ENCODE measurements at places on chromosomes 7 and 10.

- DNase-seq, result no peak
Observed at GRCh38 chr7:116670409-116671015, 1.5 kb upstream of the MET start.

- no peak for DNase-seq
Observed at GRCh38 chr10:128943111-128943510, 523.9 kb upstream of the MGMT start.

GRCh38 chr10:78332657-78333056 lies 299.0 kb downstream of the RPS24 start:
- DNase-seq, result no peak

DNA sequence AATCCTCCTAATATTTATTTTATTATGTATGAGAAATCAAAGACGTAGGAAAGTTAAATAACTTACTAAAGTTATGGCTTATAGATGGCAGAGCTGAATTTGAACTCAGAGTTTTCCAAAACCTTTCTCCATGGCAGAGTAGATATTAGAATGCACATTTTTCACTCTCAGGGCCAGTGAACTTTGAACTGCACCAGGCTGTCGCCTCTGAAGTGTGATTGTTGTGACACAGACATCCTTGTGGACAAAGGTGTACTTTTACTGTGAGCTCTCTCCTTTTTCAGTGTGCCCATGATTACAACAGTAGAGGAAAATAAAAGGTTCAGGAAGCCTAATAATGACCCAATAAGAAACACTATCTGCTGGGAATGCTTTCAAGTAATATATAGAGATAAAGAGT lies 29.1 kb downstream of the TES start:
- no peak for DNase-seq

- DNase-seq, result no peak
Observed at GRCh38 chr10:35150308-35150707, 23.7 kb downstream of the CREM start.

DNA sequence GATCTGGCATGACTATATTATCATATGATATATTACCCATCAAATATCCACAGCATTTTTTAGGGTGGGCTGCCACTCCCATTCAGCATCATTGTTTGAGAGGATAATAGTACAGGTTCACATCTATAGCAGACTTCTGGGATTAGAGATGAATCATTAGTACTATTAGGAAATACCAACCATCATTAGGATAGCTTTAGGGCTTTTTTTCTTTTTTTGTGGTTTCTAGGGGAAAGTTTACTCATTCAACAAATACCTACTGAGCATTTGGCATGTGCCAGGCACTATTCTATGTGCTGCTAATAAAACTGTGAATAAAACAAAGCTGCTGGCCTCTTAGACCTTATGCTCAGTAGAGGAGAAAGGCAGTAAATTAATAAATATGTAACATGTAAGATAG lies 40.6 kb downstream of the NHLRC2 start:
- peak; percentile 31 for DNase-seq

DNA sequence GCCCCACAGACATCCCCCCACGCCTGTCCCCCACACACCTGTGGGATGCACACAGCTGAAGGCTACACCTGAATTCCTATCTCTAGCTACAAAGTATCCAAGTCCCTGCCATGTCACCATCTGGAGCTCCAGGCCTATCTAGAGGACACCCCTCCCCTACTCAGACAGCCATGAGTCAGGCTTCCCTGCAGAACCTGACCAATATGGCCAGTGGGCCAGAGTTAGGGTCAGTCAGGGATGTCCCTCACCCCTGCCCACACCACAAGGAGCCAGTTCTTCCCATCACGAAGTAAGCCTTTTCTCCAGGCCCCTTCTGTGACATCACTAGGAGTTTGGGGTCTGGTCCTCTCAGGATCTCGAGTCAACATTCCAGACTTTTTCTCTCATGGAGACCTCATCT lies 10.6 kb upstream of the SLC18A3 start:
- DNase-seq, result no peak

GRCh38 chr7:18201350-18201749 lies 173.7 kb upstream of the PRPS1L1 start:
- DNase-seq, result no peak

DNA sequence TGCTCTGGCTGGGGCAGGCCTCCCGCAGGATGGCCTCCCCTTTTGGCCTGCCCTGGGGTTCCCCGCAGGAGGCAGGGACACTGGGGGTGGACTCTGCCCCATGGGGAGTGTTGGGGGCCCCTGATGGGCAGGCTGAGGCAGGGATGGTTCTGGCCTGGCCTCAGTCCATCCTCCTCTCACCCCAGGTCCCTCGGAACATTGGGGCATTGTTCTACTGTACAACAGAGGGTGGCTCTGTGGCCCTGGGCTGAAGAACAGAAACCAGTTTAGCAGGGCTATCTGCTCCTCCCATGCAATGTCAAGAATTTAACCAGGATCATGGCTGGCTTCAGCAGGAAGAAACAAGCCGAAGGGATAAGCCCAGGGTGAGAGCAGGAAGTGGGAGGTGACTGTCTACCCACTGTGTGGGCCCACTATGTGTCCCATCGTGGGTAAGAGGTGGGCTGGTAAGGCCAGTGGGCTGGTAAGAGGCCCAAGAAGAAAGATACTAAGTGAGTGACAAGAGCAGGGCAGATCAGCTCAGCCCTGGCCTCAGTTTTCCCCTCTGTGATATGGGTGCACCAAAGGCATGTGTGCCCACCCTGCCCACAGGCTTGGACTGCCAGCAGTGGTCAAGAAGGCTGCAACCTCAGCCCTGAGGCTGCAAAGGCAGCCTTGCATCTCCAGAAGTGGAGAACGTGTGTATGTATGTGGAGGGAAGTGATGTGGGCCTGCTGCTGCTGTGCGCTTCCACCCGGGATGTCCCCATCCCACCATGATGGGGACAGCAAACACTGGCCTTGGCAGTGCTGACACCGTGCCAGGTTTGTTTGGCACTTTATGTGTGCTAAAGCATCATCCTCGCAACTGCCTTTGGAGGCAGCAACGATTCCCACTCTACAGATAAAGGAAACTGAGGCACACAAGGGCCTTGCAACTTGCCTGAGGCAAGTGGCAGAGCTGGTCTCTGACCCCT lies 138.9 kb downstream of the SH3PXD2A start:
- no peak for DNase-seq

GRCh38 chr10:49318755-49319154 lies 19.8 kb downstream of the C10orf71 start:
- DNase-seq, result no peak

DNA sequence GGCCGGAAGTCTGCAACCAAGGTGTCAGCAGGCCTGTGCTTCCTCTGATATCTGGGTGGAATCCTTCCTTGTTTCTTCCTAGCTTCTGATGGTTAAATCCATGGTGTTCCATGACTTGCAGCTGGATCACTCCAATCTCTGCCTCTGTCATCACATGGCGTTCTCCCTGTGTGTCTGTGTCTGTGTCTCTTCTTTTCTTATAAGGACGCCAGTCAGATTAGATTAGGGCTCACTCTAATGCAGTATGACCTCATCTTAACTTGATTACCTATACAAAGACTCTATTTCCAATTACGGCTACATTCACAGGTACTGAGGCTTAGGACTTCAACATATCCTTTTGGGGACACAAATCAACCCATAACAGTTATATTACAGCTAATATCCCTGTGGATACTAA lies 70.3 kb upstream of the FAM3C start:
- no peak for DNase-seq

DNA sequence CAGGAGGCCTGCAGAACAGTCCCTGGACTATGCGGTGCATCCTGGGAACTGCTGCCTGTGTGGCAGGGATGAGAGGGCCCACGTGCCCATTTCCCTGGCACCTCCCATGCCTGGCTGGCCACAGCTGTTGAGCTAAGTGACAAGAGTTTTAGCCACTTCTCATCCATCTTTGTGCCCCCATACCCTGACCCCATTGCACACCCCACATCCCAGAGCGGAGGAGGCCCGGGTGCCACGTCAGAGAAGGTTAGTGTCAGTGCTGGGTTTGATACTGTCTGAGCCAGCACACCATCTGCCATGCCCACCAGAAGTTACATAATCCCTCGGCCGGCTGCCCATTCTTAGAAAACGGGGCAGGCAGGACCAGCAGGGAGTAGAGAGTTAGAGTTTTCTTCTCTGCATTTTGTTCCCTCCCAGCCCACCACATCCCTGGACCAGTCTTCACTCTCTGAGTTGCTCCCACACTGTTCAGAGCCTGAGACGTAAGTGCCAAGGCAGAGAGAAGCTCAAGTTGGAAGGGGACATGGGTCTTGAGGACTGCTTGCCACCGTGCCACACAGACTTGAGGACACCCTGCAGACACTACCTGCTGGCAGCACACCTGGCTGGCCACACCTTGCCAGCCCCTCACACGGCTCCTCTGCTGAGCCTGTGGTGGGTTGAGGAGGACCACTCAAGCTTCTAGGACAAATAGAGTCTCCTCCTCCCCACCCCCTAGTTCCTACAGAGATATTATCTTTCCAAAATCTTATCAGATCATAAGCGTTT lies 13.1 kb downstream of the UNC5B start:
- no peak for DNase-seq

DNA sequence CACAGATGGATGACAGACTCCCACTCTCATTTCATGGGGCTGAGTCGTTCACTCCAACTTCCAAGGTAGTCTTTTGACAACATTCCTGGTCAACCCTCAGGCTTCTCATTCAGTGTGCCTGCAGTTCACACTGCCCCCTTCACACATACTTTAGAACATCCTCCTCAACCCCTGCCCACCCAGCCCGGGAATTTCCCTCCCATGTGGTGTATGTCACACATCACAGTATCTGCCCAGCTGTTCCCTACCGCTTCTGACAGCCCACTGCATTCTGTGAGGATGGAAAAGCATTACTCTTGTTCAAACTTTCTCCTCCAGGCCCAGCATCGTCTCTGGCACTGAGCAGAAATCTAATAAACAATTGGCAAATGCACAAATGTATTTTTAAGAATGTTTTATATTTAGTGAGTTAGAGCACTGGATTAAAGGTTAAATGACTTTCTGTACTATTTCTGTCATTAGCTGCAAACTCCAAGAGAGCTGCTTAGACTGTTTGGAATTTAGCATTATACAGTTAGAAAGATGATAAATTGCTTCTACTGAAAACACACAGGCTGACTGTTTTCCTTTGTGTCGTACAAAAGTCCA lies 110.4 kb downstream of the SFMBT2 start:
- DNase-seq, result no peak

DNA sequence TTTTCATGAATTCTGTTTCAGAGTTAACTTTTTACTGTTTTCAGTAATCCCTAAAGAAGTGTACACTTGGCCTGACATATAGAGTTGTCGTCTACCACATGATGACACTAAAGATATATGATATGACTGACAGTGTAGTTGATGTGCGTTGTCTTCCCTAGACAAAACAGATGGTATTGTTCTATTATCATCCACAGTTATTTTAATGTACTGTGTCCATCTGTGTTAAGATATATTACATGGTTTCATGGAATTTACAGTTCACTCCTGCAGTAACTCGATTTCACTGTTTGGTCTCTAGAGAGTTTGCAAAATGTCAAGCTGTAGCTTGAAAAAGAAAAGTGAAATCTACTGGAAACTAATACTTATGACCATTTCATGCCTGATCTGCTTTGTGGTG lies 18.1 kb downstream of the FOXP2 start:
- DNase-seq, result no peak

All from HS-27A (cell line).